Natural killer cell (primary cell): ENCODE measurements at places on chromosomes 12 and 14. TPM values are rescaled to one million over a fixed set of nuclear protein-coding genes. Genes with fewer than 3 reads are reported as not detected.

DNA sequence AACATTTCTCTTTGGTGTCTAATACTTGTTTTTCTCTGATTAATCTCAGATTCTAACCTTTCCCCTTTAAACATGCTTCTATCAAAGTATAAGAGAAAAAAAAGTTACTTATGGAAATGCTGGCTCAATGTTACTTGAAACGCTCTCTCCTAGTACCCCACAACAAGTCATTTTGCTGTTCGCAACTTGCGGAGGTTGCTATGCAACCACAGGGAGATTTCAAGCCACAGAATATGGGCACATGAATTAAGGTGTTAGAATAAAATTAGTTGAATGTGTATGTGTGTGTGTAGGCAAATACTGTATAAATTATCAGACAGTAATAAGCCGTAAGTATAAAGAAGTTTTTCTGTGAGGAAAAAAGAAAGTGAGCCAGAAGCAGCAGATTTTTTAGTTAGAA lies 80.6 kb downstream of the CCDC59 start:
- no peaks in the 10 kb centered on the region for H3K4me1 ChIP-seq
- H3K36me3 ChIP-seq = no peaks in the 10 kb centered on the region
- H3K27ac ChIP-seq = no peak overlapping the region
- no peak overlapping the region for H3K4me3 ChIP-seq

GRCh38 chr14:97719931-97720330 lies 922.7 kb downstream of the VRK1 start:
- no peaks in the 10 kb centered on the region for H3K36me3 ChIP-seq
- peaks cover 18% of the 10 kb centered on the region for H3K4me1 ChIP-seq
- H3K4me3 ChIP-seq = no peak overlapping the region

DNA sequence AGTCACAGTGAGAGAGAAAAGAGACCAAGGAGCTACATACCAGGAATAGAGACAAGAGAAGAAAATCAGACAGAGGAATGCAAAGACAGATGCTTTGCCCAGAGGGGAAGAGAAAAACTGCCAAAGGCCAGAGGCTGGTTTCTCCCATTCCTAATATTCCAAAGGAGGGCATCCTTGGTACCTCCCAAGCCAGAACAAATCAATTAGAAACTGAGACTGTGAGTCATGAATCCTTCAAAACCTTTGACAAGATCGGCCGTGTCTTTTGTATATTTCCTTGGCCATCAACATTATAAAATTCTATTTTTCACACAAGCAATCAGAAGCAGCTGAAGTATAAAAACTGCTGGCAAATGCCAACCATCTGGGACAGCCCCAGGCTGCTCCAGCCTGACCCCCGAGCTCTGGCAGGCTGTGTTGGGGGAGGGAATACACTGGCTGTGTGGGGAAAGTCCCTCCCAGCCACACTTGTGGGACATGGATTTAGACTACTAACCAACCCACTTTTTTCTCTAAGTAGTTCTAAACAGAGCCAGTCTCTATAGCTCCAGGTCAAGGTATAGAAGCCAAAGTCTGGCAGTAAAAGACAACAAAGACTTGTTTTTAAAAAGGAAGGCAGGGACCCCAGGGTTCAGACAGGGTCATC lies 13.7 kb downstream of the POMT2 start:
- H3K4me1 ChIP-seq = no peaks in the 10 kb centered on the region
- H3K4me3 ChIP-seq = no peak overlapping the region
- H3K36me3 ChIP-seq = no peaks in the 10 kb centered on the region
- no peak for DNase-seq

DNA sequence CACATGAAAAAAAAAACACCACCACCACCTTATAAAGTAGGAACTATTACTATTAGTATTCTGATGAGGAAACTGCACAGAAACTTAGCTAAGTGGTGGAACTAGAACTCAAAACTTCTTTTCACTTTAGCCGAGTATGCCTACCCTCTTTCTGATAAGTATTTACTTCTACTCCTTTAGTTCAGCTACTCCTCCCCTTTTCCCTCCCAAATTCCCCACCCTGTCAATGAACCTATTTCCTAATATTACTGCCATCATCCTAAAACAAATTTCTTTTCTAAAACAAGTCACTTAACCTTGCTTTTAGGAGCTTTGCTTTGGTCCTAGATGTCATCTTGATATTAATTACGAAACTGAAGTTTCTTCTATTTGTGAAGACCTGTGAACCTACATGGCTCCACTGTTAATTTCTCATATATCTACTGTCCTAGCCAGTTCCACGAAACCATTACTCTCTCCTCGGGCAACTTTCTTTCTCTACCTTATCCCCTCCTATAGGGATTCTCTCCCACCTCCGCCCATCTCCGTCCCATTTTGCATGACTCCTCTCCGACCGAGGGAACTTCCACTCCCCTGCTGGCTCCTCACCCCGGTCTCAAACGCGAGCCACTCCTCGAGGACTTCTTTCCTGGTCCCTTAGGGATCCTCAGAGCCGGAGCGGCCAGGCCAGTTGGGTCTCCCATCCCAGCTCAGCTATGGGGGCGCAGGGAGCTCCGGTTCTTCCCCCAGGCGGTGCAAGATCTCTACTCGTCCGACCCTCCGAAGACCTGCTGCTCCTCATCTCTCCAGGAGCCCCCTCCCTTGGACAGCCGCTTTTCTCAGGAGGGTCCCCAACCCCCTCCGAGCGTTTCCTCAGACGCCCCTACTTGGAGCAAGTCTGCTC lies 1.1 kb downstream of the NUMB start:
- peak overlapping the region; percentile 53 for H3K27ac ChIP-seq
- peak; percentile 42 for DNase-seq
- peak overlapping the region; percentile 93 for H3K4me3 ChIP-seq
- H3K27me3 ChIP-seq = no peaks in the 10 kb centered on the region
- peaks cover 15% of the 10 kb centered on the region for H3K4me1 ChIP-seq

DNA sequence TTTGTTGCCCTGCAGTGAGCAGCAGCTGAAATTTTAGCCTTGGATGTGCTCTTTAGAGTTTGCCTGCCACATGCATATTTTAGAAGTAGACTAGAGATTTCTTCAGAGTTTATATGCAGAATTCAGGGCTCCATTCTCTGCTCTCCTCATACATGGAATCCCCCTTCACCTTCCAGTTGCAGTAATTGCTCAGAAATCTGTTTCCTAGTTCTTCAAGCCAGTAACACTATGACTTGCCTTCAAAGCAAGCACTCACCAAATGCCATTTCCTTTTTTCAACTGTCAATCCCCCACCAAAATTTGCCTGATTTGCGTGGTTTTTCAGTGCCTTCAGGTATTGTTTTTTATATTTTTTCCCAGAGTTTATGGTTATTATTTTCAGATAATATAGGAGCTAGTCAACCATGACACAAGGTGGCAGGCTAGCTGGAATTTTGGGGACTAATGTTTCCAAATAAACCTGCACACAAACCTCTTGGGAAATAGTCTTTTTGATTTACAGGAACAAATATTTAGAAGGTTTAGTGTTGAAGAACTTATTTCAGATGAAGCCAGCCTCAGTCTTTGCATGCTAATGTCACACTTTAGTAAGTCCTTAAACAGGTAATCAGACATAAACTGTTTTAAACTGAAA lies 79.2 kb downstream of the ASCL1 start:
- H3K27me3 ChIP-seq = no peaks in the 10 kb centered on the region
- H3K27ac ChIP-seq = no peak overlapping the region
- no peak overlapping the region for H3K4me3 ChIP-seq

GRCh38 chr12:123410041-123410412 lies 26.1 kb downstream of the KMT5A start:
- no peaks in the 10 kb centered on the region for H3K27me3 ChIP-seq
- peaks cover 28% of the 10 kb centered on the region for H3K36me3 ChIP-seq
- H3K4me1 ChIP-seq = no peaks in the 10 kb centered on the region
- DNase-seq = no peak

GRCh38 chr14:50121486-50121885 lies 5.1 kb upstream of the VCPKMT start:
- no peak for DNase-seq
- no peak overlapping the region for H3K4me3 ChIP-seq
- H3K27ac ChIP-seq = no peak overlapping the region
- no peaks in the 10 kb centered on the region for H3K27me3 ChIP-seq

GRCh38 chr12:25491396-25492325 lies 61.4 kb downstream of the LMNTD1 start:
- no peak for DNase-seq
- no peak overlapping the region for H3K4me3 ChIP-seq
- H3K27me3 ChIP-seq = no peaks in the 10 kb centered on the region
- H3K4me1 ChIP-seq = peaks cover 3% of the 10 kb centered on the region

The NID2 gene
- 0.36 TPM for total RNA-seq

The BHLHE41 gene
- total RNA-seq = 0.09 TPM
